ENCODE measurements at places on chromosomes 3 and 15.

DNA sequence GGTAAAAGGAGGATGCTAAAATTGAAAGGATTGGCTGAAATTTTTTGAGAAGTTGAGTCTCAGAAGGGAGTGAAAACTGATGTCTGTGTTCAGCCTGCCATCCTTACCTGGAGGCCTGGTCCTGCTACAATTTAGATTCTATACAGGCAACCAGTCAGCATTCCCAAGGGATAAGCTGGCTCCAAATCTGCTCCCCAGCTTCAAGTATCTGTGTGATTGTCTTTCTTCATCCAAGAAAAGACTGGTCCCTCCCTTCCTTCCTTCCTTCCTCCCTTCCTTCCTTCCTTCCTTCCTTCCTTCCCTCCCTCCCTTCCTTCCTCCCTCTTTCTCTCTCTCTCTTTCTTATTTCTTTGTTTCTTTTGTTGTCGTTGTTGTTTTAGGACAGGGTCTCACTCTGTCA, 24.7 kb upstream of the UMPS start:
- no peak for DNase-seq

DNA sequence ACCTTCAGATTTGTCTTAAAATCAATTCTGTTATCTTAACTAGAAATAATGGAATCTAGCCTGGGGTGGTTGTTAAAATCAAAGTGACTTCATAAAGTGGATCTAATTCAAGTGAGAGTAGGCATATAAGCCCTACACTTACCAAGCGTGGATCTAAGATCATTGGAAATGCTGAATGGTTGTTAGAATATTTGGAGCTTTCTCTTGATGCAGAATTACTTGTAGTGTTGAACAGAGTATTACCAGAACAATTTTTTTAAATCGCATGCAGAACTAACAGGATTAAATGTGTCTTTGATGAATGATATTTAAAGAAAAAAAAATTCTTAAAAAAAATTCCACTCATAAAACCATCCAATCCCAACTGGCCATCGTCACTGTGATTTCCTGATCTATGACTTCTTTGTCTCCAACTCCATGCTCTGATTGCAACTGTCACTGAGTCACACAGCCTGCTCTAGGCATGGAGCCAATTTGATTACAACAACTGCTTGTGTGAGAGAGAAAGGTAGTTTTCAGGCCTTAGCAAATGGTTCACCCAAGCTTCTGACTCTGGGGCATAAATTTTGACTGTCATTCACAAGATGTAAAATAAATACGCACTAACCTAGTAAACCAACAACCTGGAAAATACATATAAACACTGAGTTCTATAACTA, 25.9 kb upstream of the SPRED1 start:
- no peak for DNase-seq

DNA sequence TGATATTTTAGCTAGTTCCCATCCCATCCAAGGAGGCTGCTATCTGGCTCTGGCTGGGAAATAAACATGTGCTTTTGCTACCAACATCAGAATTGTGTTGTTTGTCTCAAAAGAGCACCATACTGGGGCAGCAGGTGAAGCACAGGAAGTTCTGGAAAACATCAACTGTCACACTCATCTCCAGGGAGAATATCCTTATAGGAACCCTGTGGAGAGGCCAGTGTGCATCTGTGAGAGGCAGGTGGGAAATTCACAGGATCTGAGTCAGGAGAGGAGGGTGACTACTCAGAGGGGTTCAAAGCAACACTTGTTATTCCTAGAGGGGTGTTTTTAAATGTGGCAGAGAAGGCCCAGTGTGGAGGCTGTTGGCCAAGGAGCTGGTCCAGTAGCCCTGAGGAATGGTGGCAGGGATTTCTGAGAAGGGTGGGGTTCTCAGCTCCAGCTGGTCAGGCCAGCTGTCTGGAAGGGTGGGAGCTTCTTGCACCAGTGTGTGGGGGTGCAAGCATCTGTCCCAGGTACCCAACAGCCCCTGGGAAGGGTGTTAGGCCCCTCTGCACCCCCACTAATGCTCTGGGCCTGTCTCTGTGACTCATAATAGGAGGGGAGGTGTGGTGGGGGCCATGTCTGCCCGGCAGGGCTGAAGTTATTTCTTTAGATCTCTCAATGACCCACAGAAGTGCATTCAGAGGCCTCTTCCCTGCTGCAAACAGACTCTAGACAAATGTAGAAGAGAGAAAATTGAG, 28.7 kb downstream of the RPSA start:
- no peak for DNase-seq

DNA sequence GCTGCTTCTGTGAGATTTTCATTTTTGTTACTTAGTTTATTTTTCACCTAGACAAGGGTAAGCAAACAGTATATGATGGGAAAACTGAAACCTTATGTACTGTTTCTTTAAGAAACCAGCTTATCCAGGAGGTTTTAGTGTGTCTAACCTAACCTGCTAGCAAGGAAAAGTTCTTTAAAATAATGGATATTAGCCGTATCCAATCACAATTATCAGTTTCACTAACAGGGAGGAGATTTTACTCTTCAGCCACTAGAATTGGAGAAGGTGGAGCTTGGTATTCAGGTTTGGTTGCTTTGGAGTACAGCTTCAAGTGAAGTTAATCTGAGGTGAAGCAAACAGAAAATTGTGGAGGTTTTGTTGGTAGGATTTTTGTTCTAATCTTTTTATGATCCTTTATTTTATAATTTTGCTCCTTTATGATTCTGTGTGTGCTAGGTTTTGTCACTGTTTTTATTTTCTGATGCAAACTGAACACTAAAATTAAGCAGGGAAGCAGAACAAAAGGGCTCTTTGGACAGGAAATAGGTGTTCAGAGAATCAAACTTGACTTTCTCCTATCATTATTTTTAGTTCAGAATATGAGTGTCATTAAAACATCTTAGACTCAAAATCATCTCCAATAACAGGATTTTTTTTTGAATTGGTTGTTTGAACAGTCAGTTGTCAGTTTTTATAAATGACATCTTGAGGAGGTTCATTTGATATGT, 13.0 kb downstream of the ZFAND6 start:
- peak; percentile 60 for DNase-seq

- DNase-seq, result no peak
Measured at GRCh38 chr3:75334299-75334698, 329.8 kb upstream of the FRG2C start.

- DNase-seq, result no peak
Measured at GRCh38 chr3:86427343-86427742, 563.6 kb downstream of the VGLL3 start.

DNA sequence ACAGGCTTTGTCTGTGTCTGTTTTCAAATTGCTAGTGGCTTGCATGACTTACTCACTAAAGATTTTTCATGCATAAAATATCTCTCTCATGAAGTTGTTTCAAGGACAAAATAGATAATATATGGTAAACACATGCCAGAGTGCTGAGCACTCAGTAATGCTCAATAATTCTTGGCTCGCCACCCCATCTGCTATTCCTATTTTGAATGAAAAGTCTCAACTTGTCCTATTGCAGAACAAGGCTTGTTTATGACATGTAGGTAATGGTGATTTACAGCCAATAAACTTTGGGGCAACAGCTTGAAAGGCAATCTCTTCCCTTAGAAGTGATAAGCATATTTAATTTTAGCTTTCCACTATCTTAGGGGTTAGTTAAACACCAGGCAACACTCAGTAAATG, 789.0 kb upstream of the ROBO1 start:
- DNase-seq, result no peak

GRCh38 chr15:50500352-50500751, 46.1 kb downstream of the USP50 start:
- no peak for DNase-seq

DNA sequence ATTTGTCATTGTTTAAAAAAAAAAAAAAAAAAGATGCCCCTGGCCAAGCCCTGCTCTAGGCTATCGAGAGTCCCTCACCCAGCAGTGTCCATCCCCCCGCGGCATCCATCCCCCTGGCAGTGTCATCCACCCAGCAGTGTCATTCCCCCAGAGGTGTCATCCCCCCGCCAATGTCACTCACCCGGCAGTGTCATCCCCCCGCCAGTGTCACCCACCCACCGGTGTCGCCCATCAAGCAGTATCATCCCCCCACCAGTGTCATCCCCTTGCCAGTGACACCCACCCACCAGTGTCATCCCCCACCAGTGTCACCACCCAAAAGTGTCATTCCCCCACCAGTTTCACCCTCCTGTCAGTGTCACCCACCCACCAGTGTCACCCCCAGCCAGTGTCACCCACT, 99.3 kb upstream of the PRR20G start:
- DNase-seq, result no peak

DNA sequence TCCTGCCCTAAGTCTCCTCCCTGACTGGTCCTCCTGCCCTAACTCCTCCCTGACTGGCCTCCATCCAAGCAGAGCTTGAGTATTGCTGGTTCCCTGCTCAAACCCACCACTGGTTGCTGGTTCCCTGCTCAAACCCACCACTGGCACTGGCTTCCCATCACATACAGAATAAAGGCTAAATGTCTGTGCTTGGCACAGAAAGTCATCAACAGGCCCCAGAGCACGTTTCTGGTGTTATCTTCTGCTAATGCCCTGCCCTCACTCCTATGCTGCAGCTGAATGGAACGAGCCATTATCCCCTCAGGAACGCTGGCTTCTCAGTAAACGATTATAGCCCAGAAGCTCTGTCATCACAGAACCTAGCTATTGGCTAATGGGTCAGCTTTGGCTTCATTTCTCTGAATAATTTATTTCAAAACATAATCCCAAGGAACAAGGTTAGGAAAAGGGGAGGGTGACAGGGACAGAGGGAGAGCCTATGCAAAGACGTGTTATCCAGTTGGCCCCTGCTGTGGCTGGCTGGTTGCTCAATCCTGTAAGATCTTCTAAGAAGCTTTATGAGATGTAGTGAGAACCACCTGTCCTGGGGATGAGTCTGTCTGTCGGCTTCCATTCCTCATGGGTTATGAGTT, 6.3 kb upstream of the MUC20 start:
- DNase-seq, result no peak

DNA sequence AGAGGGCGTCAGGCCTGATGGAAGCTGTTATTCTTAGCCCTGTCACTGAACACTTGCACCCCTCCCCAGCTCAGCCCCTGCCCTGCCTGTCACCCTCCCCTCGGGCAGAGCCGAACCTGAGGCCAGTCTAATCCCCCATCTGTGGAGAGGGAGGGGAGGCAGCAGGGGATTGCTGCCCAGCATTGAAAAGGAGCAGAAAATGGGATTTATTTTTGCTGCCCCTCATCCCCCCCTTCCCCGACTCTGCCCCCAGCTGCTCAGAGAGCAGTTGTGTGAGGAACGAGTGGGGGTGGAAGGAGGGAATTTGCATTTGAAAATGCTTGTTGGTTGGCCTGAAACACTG, 71.6 kb downstream of the EPHB3 start:
- no peak for DNase-seq

- DNase-seq, result peak; percentile 20
Measured at GRCh38 chr3:120093119-120093910, 932 bp downstream of the GSK3B start.

DNA sequence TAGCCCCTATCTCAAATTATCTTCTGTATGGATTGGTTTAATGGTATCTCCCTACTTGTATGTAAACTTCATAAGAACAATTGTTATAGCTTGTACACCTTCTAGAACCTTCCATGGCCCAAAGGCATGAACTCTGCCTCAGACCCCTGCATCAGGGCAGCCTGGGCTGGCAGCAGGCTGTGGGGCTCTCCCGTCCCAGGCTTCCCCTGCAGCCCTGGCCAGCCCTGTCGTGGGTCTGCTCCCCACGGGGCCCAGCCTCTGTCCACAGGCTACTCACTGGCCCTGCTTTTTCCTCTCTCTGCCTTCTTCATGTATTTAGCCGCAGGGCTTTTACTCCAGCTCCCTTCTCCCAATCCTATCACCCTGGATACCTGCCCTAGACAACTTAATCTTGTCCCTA, 4.4 kb downstream of the SCN5A start:
- DNase-seq, result no peak

DNA sequence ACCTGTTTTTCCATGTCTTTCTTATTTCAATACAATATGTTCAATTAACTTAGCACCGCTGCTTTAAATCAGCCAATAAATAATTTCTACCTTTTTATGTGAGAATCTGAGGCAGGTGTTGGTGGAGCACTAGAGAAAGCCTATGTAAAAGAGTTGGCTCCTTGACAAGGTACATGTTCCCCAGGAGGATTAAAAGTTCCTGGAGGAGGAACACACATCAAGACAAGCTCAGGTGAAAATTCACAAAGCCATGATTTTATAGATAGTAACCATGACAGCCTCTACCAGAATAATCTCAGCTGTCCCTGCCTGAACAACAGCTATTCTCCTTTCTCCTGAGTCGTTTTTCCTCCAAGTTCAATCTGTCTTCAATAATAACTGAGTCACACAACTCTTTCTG, 3.4 kb upstream of the ZBED2 start:
- DNase-seq, result no peak

DNA sequence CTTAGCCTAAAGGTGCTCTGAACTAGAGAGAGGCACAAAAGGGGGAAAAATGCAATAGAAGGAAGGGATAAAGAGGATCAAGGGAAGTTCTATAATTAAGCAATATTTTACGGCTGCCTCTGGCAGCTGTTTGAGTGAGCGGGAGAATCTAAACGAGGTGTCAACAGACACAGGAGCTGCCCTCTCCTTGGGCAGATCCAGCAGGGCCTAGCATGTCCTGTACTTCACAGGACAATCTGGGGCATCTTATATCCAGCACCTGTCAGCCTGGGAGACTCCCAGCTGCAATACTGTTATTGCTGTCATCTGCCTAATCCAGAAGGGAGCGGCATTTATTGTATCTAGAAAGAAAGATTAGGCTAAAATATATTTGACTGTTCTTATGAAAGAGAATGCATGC, 68.9 kb downstream of the WWTR1 start:
- DNase-seq, result no peak

GRCh38 chr3:79063624-79064023, 704.2 kb downstream of the ROBO1 start:
- no peak for DNase-seq

GRCh38 chr15:25236861-25237155, 202.0 kb downstream of the UBE3A start:
- DNase-seq, result no peak

DNA sequence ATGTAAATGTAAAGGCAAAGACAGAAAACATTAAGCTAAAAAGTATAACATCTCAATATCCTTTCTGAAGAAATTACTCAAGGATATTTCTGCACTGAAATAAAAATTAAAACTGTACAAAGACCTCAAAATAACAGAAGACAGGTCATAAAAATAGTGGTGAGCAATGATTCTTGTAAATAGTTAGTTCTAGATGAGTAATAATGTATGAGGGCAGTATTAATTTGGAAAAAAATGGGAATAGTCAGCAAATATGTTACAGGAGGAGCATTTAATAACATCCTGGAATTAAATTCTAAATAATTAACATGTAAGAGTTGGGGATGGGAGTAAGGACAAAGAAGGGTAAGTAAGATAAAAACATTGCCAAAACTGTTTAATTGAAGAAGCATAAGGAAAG, 247.5 kb downstream of the DTWD1 start:
- DNase-seq, result no peak

DNA sequence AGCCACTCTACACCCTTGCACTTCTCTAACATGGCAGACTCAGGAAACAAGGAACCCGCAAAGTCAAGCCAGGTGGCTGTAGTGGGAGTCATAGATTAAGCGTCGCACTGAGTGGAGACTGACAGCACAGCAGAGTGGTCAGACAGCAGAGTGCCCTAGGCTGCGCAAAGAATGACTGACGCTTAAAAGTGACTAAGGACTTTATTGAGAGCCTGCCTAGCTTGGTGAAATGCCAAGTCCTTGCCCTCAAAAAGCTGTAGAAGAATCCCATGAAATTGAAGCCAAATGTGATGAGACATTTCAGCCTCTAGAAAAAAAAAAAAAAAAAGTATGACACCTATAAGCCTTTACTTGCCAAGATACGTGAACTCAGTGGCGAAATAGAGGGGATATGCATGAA, 30.2 kb downstream of the NCEH1 start:
- no peak for DNase-seq

GRCh38 chr15:67613708-67614107, 71.2 kb downstream of the MAP2K5 start:
- DNase-seq, result no peak

- DNase-seq, result no peak
Measured at GRCh38 chr3:59411694-59412093, 361.9 kb upstream of the CFAP20DC start.

All from central memory CD4-positive, alpha-beta T cell (primary cell).